COLO829 (cell line): ENCODE measurements at places on chromosomes 12 and 14.

- DNase-seq: no peak
Measured at GRCh38 chr14:24224618-24225071, 7.5 kb downstream of the NEDD8 start.

DNA sequence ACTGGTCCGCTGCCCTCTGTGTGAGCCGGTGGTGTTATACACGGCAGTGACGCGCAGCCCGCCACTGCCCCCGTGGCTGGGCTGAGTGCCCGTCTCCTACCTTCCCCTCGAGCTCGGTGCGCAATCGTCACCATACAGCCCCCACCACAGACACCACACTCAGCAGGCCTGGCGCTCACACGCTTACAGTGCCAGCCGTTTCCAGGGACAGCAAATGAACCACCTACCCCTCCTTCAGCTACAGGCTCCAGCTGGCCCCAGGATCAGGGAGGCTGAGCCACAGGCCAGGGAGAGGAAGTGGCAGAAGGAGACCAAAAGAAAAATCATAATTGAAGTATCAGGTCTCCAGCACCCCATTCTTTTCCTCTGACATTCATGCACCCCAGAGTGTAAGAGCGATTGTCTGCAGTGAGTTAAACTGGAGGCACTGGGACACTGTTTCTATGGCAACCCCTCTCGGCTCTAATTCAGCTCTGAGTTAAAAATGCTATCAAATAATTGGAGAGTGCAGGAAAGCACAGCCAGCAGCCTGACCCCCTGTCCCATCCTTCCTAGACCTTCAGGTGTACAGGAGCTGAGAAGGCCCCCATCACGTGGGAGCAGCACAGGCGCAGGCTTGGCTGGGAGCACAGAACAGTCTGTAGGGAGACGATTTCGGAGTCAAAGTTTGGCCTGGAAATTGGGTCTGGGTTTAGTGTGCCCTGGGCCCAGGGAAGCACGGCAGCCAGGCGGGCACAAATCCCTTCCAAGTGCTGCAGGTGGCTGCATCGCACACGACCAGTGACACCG is 18.0 kb downstream of the LRTM2 start:
- no peak for DNase-seq

- no peak for DNase-seq
Measured at GRCh38 chr14:89856871-89857345, 97.6 kb downstream of the EFCAB11 start.

DNA sequence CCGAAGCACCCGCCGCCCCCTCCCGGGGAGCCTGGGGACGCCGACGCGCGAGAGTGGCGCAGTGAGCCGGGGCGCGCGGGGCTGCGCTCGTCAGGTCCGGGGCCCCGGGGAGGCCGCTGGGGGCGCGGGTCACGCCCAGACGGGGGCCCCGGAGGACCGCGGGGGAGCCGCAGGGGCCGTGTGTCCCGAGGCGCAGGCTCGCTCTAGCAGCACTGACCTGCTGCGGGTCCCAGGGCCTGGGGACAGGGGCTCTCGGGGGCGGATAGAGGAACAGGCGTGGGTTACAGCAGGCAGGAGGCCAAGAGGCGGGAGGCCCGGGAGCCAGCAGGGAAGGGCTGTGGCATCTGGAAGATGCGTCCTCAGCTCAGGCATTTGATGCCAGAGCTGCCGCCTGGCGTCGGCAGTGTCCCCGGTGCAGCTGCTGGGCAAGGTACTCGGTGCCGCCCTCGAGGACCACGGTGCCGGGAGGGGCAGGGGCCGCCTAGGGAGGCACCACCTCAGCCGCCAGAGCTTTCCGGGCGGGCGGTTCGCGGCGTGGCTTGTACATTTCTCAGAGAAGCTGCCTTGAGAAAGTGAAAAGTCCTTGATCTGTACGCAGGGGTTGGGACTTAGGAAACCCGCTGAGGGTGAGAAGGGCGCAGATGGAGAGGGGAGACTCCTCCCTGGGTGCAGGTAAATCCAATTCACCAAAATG is 1.2 kb downstream of the WNT5B start:
- DNase-seq: no peak

GRCh38 chr12:47935184-47935583 is 28.2 kb upstream of the TMEM106C start:
- no peak for DNase-seq

- no peak for DNase-seq
Measured at GRCh38 chr14:49769171-49769570, 1.2 kb downstream of the KLHDC2 start.

- DNase-seq: no peak
Measured at GRCh38 chr12:12331896-12332295, 18.1 kb downstream of the MANSC1 start.

GRCh38 chr12:102107970-102108369 is 11.9 kb downstream of the NUP37 start:
- no peak for DNase-seq

DNA sequence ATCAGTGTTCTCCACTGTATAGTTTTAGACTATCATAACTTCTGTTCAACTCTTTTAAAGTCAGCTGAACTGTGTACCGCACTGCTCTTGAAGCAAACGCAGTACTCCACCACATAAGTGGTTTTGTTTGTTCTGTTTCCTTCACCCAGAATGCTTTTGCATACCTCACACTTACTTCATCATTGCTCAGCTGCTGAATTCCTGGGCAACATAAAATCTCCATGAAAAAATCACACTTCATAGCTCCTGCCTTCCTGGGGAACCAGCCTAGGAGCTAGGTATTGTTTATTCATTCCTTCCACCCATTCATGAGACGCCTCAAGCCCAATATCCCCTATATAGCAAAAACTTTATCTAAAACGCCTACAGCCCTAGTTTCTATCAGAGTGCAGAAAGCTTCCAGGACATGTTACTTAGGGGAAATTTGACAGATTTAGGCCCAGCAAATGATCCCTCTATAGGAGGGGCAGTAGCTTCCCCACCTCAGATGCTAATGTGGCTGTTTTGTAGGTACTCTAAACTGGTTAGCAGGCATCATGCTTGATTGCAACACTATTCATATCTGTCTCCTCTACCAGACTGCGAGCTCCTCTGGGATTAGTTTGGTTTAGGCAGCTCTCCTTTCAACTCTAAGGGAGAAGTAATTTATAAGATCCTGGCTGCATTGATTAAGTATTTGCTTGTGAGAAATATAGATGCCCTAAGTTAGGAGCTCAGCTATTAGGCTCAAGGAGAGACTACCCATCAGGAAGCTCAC is 44.5 kb downstream of the LRRC9 start:
- DNase-seq: no peak

DNA sequence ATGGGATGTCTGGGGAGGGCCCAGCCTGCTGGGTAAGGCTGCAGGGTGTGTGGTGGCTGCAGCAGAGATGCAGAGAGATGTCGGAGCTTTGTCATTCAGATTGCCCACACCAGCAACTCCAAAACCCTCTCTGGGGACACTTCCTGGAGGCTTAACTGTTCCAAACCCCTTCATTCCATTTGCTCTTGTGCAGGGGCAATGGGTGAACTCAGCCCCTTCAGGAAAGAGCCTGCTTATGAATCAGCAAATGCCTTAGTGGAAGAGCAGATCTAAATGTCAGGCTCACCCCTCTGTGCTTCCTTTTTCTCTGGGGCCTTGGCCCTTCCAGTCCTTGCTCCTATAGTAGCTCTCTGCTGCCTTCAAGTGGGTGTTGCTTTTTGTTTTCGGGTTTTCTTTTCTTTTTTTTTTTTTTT is 36.7 kb upstream of the GPATCH2L start:
- DNase-seq: no peak

DNA sequence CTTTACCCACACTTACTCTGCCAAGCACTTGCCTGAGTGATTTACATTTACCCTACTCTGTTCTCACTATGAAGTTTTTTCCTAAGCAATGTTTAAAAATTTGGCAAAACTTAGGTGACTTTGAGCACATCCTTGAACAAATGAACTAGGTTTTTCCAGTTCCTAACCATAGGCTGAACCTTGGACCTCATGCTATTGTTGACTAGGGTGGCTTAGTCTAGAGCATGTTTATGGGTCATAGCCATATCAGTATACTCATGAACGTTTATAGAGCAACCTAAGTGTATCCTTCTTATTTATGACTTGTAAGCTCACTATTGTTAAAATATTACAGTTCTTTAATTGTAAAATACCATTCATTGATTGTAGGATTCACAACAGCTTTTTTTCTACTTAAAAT is 85.0 kb upstream of the KRR1 start:
- DNase-seq: no peak

GRCh38 chr12:21573733-21574358 is 30.8 kb downstream of the GYS2 start:
- no peak for DNase-seq

GRCh38 chr12:119204671-119205285 is 26.0 kb downstream of the HSPB8 start:
- no peak for DNase-seq

- DNase-seq: no peak
Measured at GRCh38 chr12:49911213-49911605, 7.5 kb upstream of the FAIM2 start.

GRCh38 chr12:46359667-46360280 is 12.8 kb downstream of the SLC38A2 start:
- DNase-seq: no peak

DNA sequence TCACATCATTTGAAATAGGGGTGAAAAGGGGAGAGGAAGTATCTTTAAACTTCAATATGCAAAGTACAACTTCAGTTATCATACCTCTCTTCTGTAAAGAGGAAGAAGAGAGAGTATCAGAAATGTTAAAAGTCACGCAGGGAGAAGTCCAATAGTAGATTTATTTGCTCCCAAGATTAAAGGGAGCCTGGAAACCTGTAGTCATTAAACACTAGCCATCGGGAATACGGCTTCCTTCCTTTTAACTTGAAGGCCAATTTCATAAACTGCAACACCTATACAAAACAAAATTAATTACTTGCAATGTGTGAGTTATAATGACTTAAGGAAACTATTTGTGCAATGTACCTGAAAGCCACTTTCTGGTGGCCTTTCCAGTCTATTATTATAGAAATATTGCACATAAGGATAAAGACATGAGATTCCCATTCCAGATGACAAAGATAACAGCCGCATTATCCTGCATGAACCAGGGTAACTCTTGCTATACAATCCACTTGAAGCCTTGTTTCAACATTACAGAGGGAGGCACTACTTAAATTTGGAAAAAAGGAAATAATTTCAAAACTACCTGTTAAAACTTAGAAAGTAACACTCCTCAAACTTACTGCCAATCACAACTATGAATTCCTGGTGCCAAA is 4.6 kb downstream of the BTG1 start:
- DNase-seq: no peak

- DNase-seq: peak; percentile 88
Measured at GRCh38 chr14:69129264-69129880, 23.5 kb downstream of the DCAF5 start.

GRCh38 chr12:43277651-43278540 is 274.1 kb downstream of the ADAMTS20 start:
- DNase-seq: no peak

GRCh38 chr12:132454193-132454932 is 35.6 kb upstream of the FBRSL1 start:
- no peak for DNase-seq

GRCh38 chr14:104678901-104679705 is 10.3 kb upstream of the INF2 start:
- no peak for DNase-seq

- DNase-seq: no peak
Measured at GRCh38 chr14:99330316-99331240, 58.6 kb upstream of the BCL11B start.

DNA sequence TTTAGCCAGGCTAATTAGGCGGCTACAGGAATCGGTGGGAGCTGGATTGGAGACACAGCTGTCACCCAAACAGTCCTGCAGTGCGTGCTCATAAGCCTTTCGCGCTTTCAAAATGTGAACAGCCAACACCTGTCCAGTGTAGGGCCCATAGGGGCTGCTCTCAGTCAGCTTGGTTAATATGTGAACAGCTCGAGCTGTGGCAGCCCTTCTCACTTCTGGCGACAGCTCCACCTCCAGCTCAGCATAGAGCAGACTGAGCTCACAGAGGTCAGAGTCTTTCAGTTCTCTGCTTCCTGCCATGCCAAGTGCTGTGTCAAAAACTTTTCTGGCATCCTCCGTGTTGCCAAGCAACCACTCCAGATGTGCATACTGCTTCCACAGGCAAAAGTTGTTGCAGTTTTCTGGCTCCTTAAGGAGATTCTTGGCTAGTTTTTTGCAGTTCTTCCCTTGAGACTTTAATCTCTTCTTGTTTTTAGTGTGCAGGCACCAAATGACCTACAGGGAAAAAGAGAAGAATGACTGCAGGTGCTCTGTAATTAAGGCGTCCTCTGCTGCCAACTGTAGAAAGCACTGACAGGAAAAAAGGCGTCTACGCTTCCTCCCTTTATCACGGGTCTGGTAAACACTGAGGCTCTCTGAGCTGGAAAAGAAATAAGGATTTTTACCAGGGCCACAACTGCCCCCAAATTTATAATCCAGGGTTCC is 32.5 kb downstream of the PSMC1 start:
- no peak for DNase-seq
